Amygdala (tissue), 56 donors: ENCODE measurements at places on chromosomes 12 and 14.

DNA sequence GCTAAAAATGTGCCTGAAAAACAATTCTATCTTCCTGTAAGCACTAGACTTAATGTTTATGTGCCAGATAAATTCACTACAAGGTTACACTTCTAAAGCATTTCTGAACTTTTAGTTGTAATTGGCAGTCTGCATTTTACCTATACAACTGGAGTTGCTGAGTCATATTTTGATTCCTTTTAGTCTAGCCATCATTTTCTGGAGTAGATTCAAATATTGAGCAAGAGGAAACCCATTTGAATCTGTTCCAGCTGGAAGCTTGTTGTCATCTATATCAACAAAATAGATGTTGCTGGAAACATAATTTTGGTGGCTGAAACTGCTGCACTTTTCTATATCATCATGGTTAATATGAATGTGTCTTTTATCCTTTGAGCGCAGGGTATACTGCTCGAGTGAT, 122.2 kb upstream of the CCDC175 start:
- DNase-seq = no peak

DNA sequence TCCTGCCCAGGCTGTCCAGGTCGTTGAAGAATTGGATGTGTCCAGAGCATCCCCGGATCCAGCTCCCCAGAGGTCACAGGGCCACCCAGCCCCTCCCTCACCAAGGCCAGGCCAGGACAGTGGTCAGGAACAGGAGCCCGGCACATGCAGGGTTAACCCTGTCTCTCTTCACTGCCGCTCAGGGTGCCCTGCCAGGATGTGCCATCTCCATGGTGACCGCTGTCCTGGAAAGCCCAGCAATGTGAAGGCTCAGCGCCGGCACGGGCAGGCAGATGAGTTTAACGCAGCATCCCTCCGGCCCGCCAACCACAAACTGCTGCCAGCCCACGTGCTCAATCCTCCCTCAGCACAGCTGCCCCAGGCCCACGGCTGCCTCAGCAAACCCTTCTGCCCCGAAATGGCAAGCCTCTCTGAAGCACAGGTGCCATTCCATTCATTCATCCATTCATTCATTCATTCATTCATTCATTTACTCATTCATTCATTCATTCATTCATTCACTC, 4.4 kb downstream of the TMEM179 start:
- peak; percentile 65 for DNase-seq

DNA sequence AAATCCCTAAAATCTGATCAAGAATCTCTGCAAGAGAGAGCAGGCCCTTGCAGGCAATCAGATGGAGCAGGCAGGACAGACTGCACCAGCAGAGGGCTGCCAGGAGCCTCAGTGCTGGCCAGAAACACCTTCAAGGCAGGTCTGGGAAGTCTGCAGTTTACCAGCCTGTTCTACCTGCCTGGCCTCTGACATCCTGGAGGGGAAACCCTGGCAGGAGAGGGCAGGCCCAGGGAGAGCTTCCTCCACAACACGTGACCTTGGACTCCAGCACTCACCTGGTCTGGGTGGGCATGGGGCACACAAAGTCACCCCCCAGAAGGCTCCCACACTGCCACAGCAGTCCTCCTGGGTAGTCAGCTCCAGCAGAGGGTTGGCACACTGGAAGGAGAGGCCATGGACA, 56.0 kb downstream of the ISCA2 start:
- no peak for DNase-seq

- DNase-seq = no peak
These were observed 9.2 kb downstream of the RARG start for GRCh38 chr12:53222806-53223261.

- DNase-seq = no peak
These were observed 690.9 kb upstream of the FBXO33 start for GRCh38 chr14:40122968-40123648.

GRCh38 chr12:16605642-16606116, 283 bp downstream of the LMO3 start:
- DNase-seq = no peak

DNA sequence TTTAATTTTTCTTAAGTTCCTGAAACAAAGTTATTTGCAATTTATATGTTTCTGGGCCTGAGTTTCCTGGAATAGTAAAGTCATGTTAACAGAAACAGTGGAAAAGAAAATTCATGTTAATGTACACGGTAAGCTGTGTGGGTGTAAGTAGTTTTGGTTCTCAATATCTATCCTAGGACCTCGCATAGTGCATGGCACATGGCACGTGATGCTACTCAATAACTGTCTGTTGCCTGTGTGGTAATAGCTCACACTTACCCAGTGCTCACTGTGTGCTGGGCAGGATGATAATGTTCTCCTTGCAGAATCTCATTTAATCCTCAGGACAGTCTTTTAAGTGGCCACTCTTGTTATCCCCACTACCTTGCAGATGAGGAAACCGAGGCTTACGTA, 100.7 kb downstream of the DUSP16 start:
- DNase-seq = no peak

- no peak for DNase-seq
These were observed 242.5 kb upstream of the CAND1 start for GRCh38 chr12:67026487-67027246.

DNA sequence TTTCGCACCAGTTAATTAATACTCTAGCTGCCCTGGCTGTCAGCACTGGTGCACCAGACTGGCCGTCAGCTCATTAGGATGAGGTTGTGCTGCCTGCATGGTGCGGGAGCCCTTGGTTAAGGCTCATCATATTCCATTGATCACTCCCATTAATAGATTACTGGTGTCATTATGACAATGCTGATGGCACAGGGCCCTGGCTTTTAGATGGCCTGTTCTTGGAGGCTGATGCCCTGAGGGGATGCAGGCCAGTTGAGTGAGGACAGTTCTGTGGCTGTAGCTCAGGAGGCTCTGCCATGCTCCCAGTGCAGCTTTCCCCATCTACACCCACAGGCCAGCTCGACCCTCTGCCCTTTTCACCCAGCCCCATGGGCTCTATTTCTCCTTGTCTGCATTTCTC, 126.6 kb downstream of the PRMT8 start:
- no peak for DNase-seq

GRCh38 chr14:83873669-83874068, 1656.3 kb upstream of the FLRT2 start:
- DNase-seq = no peak

DNA sequence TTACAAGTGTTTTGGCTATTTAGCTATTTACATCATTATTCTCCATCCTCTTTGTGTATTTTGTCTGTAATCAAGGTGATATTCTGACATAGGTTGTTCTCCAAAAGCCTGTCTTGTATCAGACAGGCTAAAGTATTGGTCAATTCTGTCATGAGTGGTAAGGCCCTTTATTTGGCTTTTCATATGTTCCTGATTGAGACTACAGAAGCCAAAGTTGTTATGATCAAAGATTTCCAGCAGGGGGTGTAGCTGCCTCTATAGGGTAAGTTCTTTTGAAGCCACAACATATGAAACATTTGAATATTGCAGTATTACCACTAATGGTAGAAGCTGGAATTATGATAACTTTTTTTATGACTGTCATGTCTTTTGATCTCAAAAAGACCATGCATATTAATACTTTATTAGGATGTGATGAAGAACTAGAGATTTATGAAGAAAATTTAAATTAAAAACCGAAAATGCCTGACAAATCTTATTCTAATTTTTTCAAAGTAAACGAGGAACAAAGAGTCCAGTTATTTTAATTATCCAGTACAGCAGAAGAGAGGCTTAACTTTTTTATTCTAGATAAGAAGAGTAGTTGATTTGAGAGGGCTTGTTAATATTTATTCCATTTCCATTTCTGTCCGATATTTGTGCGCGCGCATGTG, 3.4 kb upstream of the ARHGAP5 start:
- no peak for DNase-seq

DNA sequence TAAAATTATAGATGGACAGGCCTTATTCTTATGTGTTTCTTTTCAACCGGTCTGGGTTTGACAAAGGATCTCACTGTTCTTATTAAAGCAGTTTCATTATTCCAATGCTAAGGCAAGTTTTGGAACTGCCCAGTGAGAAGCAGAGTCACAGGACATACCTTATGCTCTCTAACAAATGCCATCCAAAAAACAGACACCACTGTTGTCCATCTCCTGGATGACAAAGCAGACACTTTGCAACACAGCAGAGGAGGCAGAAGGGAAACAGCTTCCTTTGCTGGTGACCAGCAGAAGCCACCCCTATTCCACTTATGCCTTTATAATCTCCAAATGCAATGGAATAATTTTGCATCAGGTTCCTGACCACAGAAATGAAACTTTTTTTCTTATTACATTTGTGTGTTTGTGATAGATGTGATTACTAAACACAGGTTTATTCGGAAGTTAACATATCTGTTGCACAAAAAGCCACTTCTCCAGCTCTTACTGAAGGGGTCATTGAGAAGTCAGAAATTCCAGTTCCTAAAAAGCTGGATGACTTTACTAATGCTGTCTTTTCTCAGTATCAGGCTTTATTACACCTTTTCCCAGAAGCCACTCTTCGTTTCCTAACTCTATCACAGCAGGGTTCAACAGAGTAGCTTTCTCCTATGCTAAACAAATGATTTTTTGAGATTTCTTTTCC, 115.6 kb downstream of the BTG1 start:
- DNase-seq = no peak
